ENCODE measurements at places on chromosomes 12 and 14.

DNA sequence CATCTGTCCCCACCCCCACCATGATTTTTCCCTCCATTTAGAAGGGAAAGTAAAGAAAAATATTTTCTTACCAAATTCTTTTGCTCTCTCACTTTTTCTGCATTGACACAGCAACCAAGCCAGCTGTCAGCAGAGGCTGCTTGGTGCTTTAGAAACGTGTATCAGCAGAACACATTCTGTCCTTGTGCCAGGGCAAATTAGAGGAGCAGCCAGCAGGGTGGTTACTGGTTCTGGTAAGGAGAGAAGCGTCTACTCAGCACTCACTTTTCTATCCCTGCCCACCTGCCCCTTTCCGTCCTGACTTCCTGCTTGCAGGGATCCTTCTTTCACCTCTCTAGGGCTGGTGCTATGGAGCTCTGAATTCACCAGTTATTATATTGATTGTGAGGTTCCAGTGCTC lies 327.5 kb upstream of the PDE3A start:
- DNase-seq = no peak

- peak; percentile 61 for DNase-seq
Measured at GRCh38 chr12:15563663-15564062, 225.5 kb downstream of the EPS8 start.

DNA sequence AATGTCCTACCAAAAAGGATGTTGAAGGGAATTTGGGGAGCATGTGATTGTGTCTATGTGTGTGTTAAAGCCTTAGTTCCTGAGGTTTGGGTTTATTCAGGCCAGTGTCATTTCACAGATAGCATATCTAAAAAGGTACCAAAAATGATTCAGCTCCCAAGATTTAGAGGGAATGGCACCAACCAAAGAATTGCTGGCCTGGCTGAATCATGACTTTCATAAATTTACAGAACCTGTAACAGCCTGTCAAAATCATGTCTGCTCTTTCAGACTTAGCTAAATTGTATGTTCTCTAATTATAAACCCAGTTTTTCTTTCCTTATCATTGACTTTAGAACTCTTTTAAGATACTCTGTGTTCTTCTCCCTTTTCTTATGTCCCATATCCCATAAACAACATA lies 231.5 kb downstream of the NUBPL start:
- DNase-seq = no peak

- DNase-seq = no peak
Measured at GRCh38 chr12:56014205-56014604, 6.6 kb upstream of the IKZF4 start.

DNA sequence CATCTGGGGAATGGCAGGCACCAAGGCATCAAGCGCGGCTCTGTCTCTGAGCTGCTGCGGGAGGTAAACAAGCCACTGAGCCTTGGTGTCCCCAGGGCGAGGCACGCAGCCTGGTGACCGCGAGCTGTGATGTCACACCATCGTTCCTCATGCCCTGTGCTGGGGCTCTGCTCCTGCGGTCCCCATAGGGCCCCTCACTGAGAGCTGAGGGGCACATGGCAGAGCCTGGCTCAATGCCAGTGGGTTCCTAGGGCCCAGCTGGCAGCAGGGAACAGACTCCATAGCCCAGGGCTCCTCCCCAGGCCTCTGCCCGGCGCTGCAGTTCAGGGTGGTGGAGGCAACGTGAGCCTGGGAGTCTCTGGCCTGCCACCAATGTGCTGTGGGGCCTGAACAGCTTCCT lies 22.6 kb downstream of the CHGA start:
- DNase-seq = no peak

DNA sequence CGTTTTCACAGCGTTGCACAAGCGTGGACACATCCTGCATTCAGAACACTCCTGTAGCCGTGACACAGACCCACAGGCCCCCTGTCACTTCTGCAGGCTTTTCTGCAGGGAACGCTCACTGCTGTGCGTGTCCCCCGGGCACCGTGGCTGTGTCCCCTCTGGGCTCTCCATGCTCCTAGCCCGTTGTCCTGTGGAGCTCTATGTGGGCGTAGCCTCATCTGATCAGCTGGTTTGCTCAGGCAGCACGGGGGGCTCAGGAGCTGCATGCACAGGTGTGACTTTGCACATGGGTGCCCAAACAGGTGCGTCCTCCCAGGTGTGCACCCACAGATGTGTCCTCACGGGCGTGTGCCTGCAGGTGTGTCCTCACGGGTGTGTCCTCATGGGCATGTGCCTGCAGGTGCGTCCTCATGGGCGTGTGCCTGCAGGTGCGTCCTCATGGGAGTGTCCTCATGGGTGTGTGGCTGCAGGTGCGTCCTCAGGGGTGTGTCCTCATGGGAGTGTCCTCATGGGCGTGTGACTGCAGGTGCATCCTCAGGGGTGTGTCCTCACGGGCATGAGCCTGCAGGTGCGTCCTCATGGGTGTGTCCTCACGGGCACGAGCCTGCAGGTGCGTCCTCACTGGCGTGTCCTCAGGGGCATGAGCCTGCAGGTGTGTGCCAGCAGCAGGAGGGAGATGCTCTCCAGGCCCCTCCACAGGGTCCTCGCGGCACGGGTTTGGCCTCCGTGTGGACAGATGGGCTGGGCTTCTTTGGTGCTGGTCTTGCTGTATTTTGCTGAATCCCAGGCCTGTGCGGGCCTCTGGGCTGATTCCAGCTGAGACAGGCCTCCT lies 17.5 kb downstream of the MTA1 start:
- no peak for DNase-seq

DNA sequence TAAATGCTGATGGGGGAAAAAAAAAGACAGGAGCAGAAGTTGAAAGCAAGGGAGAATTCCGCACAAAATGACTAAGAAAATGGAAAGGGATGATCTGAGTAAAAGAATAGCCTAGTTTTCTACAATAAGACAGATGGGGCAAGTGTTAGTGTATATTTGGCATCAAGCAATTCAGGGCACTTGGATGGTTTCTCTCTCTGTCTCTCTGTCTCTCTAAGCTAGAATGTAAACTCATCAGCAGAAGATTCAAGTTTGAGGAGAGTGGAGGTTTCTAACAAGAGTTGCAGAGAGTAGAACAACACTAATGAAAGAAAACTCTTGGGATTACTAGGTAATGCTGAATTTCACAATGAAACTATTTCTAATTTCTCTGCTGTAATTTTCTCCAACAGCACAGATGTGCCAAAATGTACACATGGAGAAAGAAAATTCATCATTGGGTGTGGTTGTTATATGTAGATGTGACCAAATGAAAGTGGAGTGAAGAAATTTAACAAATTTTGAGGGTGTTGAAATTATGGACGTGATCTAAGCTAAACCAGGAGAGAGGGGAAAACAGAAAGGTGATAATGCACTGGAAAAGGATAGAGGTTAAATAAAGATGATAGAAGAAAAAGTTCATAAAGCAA lies 237.1 kb downstream of the ACSS3 start:
- no peak for DNase-seq

DNA sequence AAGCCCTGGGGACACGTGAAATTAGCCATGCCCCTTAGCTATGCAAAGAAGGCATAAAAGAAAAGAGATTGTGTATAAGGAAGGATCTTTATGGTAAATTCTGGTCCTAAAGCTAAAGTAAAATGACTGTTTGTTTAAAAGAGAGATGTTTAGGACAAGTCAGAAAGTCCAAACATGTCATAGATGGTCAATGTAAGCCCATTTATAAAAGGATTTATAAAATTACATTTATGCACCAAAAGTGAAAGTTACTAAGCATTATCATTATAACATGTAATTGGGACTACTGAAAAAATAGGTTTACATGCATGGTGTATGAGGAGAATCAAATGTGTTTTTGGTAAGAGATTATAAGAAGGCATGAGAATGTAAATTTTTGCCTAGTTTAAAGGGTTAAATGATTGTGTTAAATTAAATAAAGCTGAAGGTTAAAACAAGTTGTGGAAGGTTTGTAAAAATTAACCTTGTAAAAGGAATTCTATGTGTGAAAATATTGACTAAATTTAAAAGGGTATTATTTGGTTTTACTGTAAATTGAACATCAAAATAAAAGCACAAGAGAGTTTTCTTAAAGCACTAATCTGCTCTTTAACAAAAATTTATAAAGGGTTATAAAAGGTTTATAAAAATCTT lies 50.4 kb upstream of the TSPAN8 start:
- DNase-seq = no peak

GRCh38 chr12:83153177-83153576 lies 466.5 kb downstream of the TMTC2 start:
- no peak for DNase-seq

- peak; percentile 48 for DNase-seq
Measured at GRCh38 chr14:95701846-95702221, 12.1 kb downstream of the TCL1A start.

DNA sequence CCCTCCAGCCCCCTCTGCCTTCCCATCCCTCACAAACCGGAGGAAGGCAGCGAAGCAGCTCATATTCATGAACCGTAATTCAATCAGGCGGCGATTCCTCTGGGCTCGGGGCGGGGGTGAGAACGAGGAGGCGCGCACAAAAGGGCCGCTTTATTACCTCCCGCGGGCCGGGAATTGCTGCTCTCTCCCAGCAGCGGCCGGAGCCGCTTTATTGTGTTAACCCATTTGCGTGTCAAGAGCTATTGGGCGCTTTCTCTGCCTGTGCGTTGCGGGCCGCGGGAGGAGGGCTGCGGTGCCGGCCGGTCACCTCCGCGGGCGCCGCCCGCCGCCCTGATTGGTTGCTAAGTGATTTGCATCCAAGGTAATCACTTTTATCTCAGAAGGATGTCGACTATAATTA lies 4.8 kb downstream of the FAM222A start:
- DNase-seq = no peak

DNA sequence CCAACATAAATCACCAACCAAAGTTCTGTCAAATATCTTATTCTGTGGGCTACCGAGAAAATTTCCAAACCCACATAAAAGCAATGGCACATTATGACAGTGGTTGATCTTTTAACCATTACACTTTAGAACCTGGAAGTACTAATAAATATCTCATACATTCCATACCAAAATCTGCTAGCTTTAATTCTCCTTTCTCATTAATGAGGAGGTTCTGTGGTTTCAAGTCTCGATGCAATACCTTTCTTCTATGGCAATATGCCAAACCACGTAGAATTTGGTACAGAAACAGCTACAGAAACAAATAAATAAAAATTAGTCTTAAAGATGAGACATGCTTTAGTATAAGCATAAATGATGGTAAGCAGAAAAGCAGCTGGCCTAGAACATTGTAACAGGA lies 100.7 kb downstream of the ELK3 start:
- DNase-seq = peak; percentile 74

GRCh38 chr12:116603546-116604177 lies 44.5 kb downstream of the MAP1LC3B2 start:
- no peak for DNase-seq

All from fibroblast of skin of right quadriceps (primary cell).